ENCODE measurements at places on chromosomes 6 and 20.
A peak's percentile ranks its signal among the peaks of the same experiment; 100 is the strongest.

GRCh38 chr6:32703347-32703746 lies 36.9 kb upstream of the HLA-DQB1 start:
- no peak for DNase-seq

- DNase-seq = no peak
Observed at GRCh38 chr6:21800948-21801438, 207.4 kb downstream of the SOX4 start.

GRCh38 chr6:80938131-80938530 lies 814.4 kb downstream of the TENT5A start:
- no peak for DNase-seq

DNA sequence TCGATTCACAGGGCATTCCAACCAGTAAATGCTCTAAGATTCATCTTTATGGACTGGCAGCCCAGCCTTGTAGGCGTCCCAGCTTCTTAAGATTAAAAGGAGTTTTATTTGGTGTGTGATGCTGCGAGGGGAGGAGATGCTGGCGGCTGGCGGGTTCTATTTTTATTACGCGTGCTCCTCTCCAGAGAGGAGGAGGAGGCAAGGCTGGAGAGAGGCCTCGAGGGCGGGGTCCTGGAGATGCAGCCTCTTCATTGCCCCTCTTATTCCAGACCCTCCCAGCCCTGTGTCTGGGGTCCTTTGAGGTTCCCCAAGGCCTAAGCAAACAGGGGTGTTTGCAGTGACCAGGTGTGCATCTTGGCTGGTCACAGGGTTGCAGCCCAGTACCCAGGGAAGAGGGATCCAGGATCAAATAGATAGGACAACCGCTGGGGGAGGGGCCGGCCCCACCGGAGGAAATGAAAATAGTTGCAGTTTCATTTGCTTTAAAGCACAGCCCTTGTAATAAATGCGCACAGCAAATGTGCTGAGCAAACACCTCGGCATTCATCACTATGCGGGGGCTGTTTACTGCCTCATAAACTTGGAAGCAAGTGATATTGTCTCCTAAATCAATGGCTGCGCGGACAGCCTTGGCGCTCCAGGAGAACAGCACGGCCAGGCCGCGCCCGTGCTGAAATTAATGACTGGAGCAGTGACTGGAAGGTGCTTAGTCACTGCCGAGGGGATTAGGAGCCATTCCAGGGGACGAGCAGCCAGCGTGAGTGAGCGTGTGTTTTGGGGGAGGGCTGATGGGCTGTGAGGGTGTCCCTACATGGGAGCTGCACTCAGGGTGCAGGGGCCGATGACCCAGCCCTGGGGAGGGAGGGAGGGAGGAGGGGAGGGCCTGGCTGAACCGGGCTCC lies 83.0 kb downstream of the TMEM242 start:
- no peak for DNase-seq

DNA sequence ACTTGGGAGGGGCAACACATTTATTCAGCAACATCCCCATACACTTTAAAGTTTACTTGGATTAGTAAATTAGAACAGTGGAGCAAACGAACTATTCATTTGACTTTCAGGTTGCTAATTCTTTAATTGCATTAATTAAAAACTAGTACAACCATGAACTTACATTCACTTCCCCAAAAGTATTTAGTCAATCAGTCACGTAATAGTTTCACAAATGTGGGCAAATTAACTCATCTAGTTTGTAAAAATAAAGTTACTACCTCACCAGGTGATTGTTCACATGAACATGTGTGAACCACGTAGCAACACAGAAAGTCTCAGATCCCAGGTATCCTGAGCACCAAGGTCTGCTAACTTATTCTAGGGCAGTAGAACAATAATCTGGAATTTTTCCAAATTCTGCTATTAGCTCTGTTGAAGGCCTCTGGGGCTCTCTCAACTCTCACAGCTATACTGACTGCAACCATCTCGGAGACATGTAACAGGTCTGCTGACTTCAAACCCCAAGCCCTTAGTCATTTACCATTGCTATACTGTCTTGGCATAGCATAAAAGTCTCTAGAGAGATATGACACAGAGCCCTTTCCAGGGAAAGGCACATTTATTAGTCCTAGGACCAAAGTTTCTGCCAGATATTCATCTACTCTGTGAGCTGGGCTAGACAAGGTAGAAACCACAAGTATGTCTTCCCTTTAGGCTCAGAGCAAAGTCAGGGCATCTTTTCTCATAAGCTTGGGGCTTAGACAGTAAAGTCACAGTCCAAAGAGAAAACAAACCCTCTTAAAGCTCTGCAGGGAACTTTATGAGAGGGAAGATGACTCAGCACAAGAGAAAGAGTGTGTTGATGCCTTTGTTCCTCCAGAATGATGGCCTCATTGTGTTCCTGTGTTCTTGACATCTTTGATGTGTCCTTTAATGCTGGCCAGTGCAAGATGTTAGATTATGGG lies 50.9 kb upstream of the CCDC28A start:
- DNase-seq = peak; percentile 3

- no peak for DNase-seq
Observed at GRCh38 chr6:3230900-3231246, 3.4 kb upstream of the TUBB2B start.

- no peak for DNase-seq
Observed at GRCh38 chr20:5767493-5768098, 17.4 kb downstream of the SHLD1 start.

GRCh38 chr6:154792761-154793160 lies 59.5 kb downstream of the SCAF8 start:
- DNase-seq = no peak

GRCh38 chr6:164045082-164045481 lies 630.6 kb downstream of the QKI start:
- DNase-seq = no peak

DNA sequence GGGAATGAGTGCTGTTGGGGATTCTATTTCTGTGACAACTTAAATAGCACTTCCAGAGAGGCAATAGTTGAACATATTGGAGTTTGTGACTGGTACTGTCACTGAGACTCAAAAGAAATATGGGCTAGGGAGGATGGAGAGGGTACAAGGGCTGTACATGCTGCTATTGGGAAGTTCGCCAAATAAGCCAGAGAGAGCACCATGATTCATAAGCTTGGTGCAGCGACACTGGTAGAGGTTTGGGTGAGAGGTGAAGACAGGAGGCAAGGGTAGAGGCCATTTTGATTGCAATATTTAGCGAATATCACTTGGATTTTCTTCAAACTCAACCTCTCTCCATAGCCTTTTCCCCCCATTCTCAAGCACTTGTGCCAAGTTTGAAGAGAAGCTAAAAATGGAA lies 214.3 kb downstream of the OGFRL1 start:
- DNase-seq = no peak

GRCh38 chr6:119482850-119483285 lies 133.3 kb upstream of the MAN1A1 start:
- DNase-seq = no peak

DNA sequence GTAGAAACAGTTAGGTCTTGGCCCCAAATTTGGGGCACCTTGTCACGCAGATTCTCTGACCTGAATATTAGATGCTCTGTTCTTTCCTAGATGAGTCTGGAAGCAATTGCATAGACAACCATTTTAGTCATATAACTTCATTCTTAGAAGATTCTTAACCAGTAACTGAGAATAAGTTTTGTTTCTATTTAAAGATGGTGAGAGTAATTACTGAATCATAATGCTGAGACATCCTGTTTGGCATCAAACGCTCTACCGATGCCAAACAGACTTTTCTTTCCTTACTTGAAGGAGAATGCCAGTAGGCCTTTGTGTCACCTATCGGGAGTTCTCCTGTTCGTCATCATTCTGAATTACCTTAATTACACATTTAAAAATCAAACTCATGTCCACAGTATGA lies 131.6 kb upstream of the ID4 start:
- DNase-seq = no peak

DNA sequence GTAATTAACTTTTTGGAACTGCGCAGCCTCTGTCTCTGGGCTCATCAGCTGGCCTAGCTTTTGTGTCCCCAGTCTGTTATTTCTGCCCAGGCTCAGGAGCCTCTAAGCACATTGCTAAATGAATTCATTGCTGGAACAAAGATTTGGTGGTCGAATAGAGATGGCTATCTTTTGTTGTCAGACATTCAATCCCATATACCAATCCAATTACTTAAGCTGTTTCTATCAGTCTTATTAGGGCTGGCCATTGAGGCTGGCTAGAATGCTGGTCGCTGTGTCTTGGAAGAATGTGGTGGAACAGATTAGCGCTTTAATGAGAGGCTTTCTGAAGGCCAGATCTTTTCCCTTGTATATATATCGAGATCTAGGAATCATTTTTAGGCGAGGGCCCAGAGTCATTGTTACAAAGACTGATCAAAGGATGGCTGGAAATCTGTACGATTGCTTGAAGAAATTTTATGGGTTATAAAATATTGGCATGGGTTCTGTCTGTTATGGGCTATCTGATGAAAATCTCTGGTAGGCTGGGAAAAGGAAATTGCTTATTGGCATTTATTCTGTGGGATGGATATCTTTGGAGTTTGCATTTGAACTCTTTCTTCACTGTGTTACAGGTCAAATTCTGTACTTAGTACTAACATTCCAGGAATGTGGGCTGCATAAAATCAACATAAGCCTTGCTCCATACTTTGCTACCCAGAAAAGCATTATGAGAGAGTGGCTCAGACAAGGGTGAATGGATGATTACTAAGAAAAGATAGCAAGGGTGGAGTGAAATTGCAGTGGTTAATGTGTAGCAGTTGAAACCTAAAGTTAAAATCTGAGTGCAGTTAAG lies 34.8 kb upstream of the JAG1 start:
- no peak for DNase-seq

DNA sequence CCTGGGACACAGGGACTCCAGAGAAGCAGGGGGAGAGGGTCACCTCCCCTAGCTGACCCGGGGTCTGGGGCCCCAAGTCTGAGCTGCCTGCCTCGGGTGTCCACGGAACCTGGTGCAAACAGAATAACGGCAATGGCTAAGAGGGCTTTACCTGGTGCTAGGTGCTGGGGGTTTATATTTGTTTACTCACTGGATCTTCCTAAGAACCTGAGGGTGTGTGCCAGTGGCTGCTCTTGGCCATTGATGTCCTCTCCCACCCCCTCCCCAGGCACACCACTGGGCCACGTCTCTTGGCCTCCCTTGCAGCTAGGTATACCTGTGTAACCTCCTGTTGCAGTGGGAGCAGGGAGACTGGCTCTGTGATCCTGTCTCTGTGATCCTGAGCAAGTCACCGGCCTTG lies 157.9 kb upstream of the MLN start:
- DNase-seq = no peak

DNA sequence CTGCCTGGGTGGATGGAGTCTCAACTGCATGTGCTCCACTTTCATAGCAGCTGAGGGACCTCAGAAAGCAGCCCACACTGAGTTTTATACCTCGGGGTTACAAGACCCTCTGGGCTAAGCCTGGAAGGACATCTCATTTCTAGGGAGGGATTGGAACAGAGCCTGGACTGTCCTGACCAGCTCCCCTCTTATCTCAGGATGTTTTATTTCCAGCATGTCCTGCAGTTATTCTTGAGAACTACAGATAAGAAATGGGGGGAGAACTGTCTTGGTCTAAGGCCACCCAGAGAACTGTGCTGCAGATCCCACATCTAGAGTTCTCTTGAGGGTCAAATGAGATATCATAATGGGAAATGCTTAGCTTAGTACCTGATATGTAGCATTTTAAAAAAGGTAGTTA lies 97.3 kb upstream of the CHD6 start:
- no peak for DNase-seq

- DNase-seq = no peak
Observed at GRCh38 chr6:16961577-16961976, 140.3 kb upstream of the STMND1 start.

DNA sequence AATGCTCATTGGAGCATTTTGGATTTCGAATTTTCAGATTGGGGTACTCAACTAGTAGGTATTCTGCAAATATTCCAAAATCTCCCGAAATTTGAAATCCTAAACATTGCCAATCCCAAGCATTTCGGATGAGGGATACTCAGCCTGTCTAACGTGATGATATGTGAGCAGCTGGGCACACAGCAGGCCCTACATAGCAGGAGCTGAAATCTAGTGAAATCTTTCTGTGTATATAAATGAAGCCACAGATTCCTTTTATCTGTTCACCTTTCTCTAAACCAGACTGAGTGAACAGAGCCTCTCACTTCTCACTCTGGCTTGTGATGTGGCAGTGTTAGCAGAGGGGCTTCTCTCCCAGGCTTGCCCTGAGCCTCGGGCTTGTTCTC lies 17.8 kb downstream of the STX16 start:
- no peak for DNase-seq

- DNase-seq = no peak
Observed at GRCh38 chr6:162343198-162343935, 384.2 kb downstream of the PRKN start.

GRCh38 chr20:53857723-53858236 lies 212.6 kb downstream of the BCAS1 start:
- no peak for DNase-seq

GRCh38 chr6:69337311-69337710 lies 459.5 kb downstream of the LMBRD1 start:
- no peak for DNase-seq

DNA sequence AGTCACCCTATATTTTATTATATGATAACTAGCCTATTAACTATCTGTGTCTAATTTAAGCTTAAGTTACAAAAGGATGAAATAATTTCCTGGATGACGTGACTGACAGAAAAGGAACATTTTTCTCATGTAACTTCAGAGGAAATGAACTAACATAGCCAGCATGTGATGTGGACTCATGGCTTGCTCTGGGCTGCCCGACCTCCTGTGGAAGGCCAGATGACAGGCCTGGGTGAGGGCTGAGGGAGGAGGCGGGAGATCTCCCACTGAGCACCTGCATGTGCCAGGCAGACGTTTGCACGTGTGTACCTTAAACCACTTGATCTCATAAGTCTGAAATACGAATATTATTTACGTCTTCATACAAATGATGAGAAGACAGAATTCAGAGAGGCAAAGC lies 321.1 kb downstream of the SYNE1 start:
- peak; percentile 38 for DNase-seq

GRCh38 chr6:4145083-4145482 lies 9.7 kb upstream of the ECI2 start:
- no peak for DNase-seq

DNA sequence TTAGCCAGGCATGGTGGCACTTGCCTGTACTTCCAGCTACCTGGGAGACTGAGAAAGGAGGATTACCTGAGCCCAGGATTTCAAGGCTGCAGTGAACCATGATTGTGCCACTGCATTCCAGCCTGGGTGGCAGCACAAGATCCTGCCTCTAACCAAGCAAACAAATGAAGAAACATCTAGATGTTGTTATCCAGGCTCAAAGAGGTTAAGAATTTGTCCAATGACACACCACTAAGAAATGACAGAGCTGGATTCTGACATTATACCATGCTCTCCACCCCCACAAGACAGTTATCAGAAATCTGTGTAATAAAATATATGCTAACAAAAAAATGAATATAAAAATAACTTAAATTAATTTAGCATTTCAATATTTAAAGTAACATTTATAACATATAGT lies 925.5 kb upstream of the SLC35B3 start:
- DNase-seq = no peak

Data from CD14-positive monocyte (primary cell).